Hematopoietic multipotent progenitor cell treated with erythropoietin and hydrocortisone succinate and interleukin-3 and kit ligand, for 6 days (in vitro differentiated cells): ENCODE measurements at places on chromosomes 2 and 18.

- DNase-seq = no peak
Measured at GRCh38 chr2:165436559-165436958, 32.9 kb upstream of the CSRNP3 start.

GRCh38 chr2:19041434-19042041 is 316.9 kb downstream of the OSR1 start:
- no peak for DNase-seq

- peak; percentile 11 for DNase-seq
Measured at GRCh38 chr2:216776066-216776850, 80.9 kb upstream of the IGFBP5 start.

DNA sequence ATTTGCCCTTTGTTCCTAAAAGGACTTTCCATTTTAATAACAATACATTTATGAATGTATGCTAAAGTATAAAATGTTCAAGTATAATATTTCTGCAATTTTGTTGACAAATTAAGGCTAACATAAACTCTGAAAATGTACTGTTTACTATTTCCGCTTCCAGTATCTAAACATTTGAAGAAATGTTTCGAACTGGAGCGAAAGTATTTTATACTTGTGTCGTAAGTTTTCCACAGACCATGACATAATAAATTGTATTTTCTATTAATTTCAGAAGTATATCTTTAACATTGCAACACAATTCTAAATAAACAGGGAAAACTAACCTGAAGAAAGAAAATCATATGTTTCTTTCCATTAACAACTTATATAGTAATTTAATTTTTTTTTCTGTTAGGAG is 146.3 kb downstream of the CALCRL start:
- DNase-seq = no peak

DNA sequence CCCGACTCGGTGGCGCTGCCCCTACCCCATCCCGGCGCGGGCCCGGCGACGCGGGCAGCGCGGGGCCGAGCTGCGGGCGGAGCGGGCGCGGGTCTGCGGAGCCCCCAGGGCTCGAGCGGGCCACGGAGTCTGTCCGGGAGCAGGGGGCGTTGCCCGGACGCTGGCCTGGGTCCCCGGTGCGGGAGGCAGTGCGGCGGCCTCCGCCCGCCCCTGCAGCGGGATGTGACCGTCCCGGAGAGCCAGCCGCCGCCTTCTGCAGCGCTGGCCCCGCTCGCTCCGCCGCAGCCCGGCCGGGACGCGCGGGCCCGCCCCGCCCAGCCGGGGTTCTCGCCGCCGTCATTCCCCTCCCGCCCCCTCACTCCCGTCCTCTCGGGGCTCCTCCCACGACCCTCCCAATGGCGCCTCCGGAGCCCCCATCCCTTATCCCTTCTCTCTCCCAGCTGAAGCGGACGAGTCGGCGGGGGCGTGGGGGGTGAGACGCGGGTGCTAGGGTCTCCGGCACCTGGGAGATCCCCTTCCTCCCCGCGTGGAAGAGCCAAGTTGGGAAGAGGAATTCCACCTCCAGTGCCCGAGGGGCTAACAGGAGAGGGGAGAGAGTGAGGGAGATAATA is at the start of gene FNDC4:
FNDC4 (minus strand) TSS at position 257 of the 611 bp plus-strand sequence. CDS start 521 bp downstream, outside the sequence.
- DNase-seq = no peak

DNA sequence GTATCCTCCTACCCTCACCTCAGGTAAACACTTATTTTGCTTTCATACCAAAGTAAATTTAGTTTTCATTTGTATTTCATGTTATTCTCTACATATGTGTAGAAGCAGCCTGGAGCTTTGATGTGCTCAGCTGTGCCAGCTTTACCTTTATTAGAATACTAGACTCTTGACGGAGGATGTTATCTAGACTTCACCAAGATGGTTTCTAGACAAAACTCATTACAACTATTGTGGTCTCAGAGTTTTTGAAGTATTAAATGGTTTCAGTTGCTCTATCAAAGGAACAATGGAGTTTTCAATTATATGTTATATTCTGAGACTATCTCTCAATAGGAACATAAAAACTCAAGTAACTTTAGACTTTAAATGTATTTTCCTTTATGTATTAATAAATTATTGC is 5.0 kb upstream of the IL18RAP start:
- peak; percentile 21 for DNase-seq

DNA sequence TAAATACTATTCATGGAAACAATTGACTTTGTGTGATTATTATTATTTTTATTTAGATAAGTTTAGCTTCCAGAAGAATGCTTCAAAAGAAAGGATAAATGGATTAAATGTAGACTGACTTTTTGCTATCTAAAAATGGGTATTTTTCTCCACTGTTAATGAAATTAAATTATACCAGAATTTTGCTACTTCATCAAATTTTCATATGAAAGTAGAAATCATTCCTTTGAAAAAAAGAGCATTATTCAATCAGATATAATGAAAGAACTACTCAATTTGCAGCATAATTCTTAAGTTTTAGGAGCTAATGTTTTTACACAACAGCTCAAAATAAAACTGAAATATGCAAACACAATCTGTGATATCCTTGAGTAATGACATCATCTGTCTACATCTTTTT is 1424.6 kb downstream of the DPP10 start:
- DNase-seq = no peak

GRCh38 chr2:61854564-61855317 is 881 bp upstream of the FAM161A start:
- peak; percentile 100 for DNase-seq

- no peak for DNase-seq
Measured at GRCh38 chr2:70935468-70936164, at the start of gene ATP6V1B1. ATP6V1B1 (plus strand) TSS chr2:70935900; CDS start chr2:70935955, 55 bp downstream.

DNA sequence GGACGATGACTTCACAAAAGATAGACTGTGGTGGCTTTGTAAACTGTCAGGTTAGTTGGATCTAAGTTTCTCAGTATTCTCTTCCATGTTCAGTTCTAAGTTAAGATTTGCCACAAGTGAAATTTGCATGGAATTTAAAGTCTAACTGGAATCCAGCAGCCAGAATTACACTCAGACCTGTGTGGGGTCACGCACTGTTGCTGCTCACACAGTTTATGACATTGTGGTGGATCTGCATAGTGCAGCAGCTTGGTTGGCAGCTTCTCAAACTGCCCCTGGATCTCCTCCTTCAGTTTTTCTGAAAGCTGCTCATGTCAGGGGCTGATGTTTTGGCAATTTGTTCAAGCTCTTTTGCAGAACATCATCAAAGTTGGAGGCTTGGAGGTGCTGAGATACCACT is 228.1 kb upstream of the KCNJ3 start:
- no peak for DNase-seq

DNA sequence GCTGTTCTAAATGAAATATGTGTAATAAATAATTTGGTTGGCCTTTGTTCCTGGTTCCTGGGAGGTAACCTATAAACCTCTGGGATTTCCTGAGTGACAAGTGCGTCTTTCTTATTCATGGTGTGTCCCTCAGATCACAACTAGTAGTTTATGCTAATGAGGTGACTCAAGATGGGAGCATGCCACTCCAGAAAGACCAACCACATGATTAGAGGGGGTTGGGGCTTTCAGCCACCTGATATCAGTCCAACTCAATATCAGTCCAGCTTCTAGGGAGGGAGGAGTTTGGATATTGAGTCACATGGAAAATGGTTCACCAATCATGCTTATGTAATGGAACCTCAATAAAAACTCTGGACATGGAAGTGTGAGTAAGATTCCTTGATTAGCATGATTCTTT is 96.6 kb downstream of the QPCT start:
- DNase-seq = peak; percentile 5

DNA sequence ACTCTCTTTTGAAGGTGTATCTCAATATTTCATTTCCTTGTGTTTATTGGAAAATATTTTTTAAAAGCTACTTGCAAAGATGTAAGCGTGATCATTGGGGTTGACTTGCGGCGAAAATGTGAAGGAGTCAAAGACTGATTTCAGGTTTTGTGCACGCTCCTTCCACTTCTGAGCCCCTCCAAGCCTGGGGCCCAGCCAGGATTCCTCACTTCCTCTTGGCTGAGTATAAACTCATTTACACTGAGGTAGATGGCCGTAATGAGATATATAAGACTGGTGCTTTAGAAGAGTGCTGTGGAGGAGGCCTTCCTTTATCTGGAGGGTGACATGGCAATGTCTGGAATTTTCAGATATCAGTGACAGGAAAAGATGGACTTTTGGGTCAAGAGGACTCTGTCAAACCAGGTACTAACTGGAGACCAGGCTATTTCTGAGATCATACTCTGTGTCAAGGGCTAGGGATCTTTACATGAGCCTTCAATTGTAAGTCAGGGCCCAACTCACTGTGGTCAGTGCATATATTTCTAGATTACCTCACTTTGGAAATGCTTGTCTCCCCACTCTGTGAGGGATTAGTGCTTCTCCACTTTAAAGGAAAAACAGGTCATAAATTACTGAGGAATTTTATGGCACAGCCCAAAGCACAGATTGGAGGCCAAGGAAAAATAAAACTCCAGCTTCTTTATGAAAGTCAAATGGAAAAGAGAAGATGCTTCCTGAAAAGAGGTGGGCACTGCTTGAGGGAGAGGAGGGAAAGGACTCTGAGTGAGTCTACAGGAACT is 22.8 kb downstream of the PRKCE start:
- DNase-seq = no peak

GRCh38 chr2:232538671-232539070 is 821 bp upstream of the CHRNG start:
- DNase-seq = no peak

DNA sequence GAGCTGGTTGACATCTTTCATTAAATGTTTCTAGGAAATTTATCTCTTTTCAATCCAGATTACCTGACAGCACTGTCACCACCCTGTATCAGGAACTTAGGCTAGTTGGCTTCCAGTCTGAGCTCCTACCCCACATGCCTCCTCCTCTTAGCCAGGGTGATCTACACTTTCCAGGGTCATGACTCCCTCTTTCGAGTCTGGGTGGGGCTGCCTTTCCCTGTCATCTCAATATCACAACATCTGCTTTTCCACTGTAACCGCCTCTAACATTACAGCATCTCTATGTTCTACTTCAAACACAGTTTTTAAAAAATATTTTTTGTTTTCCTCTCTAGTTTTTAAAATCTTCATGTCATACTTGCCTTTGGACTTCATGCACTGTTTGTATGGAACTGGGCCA is 129.2 kb downstream of the RBMS1 start:
- DNase-seq = no peak

- no peak for DNase-seq
Measured at GRCh38 chr2:120590841-120591240, 144.8 kb upstream of the GLI2 start.

- DNase-seq = peak; percentile 21
Measured at GRCh38 chr2:127485051-127485693, 41.1 kb downstream of the IWS1 start.

DNA sequence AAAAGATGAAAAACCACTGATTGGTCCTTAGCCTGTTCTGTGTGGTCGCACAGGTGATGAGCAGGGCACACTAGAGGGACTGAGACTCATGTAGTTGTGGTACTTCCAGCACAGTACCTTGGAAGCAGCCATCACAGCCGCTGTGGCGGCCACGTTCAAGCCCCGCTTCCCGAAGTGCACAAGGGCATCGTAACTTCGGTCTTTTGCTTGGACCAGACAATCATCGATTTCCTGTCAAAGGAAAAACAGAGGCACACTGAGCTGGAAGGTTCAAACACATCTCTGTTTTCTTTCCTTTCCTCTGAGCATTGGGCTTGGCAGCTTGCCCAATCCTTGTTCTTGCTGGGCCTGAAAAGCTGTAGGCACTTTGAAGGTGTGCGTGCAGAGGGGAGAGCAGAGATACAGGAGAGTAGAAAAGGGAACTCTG is 52.6 kb downstream of the MRPL35 start:
- DNase-seq = no peak

GRCh38 chr18:33826151-33826550 is 248.1 kb downstream of the ASXL3 start:
- DNase-seq = no peak

- DNase-seq = no peak
Measured at GRCh38 chr2:24825883-24826772, 32.9 kb downstream of the CENPO start.

GRCh38 chr2:17328161-17328560 is 190.1 kb downstream of the RAD51AP2 start:
- DNase-seq = no peak

DNA sequence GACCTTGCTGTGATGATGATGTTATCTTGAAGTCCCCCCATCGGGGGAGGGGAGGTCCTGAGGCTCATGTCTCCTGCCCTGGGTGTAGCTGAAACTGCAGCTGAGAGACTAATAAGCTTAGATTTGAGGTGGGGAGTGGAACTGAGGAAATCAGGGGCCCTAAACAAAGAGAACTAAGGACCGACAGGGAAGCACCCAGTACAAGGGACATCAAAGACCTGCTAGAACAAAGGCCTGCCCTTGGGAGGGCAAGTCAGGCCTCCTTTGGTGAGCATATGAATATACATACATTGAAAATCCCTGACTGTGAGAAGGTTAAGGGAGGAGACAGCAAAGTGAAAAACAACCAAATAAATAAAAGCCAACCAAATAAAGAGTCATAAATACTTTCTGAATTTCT is 1132.5 kb upstream of the CELF4 start:
- no peak for DNase-seq

- no peak for DNase-seq
Measured at GRCh38 chr18:3554811-3555427, 104.9 kb downstream of the TGIF1 start.

DNA sequence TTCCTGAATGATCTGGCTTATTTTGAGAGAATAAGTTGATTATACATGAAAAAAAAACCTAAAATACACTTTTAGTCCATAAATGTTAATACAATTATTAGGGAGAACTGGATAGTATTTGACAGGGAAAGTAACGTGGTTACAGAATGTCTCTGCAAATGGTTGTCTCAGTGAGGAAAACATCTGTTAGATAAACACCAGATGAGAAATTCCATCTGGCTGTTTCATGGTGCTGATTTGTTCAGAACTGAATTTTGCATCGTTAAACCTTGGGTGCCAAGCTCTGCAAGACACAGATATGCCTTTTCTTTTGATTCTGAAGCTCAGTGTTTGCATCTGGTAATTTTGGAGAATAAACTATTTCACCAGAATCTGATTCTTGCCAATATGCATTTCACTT is 90.4 kb downstream of the SCN3A start:
- DNase-seq = no peak

DNA sequence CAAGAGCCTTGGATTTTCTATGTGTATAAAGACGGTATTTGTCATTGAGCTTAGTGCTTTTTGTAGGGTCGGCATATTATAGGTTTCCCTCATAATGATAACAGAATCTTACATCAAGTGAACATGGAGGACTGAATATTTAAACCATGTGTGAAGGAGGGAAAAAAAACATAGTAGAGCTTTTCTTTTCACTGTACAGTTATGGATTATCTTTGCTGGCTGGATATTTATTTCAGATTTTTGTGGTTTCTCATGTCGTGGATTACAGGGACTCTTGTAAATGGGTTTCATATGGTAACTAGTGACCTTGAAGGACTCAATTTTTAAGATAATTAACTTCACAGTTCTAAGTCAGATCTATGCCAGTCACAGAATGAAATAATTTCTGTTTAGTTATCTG is 330.2 kb upstream of the NRP2 start:
- DNase-seq = no peak
